Activated CD8-positive, alpha-beta memory T cell treated with anti-CD3 and anti-CD28 coated beads, Interleukin-2, amount 10 ng/mL, durations not matched to agents 7 days and 5 days (primary cell): ENCODE measurements at places on chromosomes 1 and 21. TPM values are rescaled to one million over a fixed set of nuclear protein-coding genes. Genes with fewer than 3 reads are reported as not detected.

TSPAN1 gene
- total RNA-seq, result not detected

BTBD8 gene
- 2.4 TPM for total RNA-seq

C4BPB gene
- total RNA-seq, result 1.1 TPM

SHISA4 gene
- 0.32 TPM for total RNA-seq

PHLDA3 gene
- total RNA-seq, result 23.5 TPM

MPZ gene
- total RNA-seq, result 5.9 TPM

TTC34 gene
- total RNA-seq, result 1.1 TPM

SYT11 gene
- total RNA-seq, result 17.1 TPM

PEX19 gene
- total RNA-seq, result 54.4 TPM

EIF2D gene
- 68.4 TPM for total RNA-seq

GIPC2 gene
- 0.23 TPM for total RNA-seq

FH gene
- total RNA-seq, result 88.1 TPM

LHX4 gene
- total RNA-seq, result not detected

IFI44 gene
- 155 TPM for total RNA-seq

OR6K6 gene
- not detected for total RNA-seq

- no peak for DNase-seq
These were observed 16.1 kb upstream of the RCAN3 start for GRCh38 chr1:24486331-24487065.

DNA sequence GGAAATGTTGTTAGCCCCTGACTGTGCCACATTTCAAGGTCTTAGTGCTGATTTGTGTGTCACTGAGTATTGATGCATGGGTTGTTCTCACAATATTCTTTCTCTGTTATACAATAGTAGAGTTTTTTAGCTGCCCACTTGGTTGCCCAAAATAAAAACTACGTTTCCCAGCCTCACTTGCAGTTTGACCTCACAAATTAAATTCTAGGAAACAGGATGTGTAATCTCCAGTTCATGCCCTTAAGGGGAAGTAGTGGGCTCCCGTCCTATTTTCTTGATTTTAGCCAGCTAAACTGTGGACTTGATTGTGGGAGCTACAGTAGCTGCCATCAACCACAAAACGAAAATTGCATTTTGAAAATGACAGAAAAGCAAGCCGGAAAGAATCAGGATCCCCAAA is 27.3 kb upstream of the LAMC1 start:
- no peak for DNase-seq

DNA sequence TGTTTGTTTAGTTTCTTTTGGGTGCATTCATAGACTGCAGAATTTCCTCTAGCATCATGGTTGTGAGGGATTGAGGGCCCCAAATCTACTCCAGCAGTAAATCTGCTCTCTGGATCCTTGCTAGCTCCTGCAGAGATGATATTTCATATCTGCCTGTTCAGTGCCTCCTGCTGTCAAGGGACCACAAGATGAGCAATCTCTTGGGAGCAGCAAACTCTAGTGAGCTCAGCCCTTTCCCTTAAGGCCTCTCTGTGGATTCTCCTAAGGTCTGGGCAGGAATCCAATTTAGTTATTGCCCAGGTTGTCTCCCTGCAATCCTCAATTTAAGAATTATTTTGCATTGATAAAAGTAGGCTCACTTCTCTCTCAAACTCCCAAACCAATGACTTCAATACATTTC is 76.9 kb downstream of the RGS18 start:
- no peak for DNase-seq

DNA sequence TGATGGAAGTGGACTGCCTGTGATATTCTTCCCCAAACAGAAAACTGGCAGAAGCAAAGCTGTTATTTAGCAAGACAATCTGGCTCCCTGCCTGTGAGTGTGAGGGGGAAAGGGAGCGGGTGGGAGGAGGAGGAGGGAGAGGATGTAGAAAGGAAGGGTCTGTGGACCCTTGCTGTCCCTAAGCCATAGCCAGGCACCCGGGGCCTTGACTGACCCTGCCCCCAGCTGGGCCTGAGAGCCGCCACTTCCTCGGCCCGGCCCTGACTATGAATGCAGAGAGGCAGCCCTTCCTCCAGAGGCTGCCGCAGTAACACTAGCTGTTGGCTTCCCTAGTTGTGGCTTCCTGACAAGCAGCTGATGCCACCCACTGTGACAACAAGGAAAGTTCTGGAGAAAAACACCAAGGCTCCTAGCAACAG is 13.9 kb downstream of the PLA2G2F start:
- DNase-seq, result no peak

GRCh38 chr1:83905315-83905907 is 93.5 kb downstream of the TTLL7 start:
- no peak for DNase-seq

GRCh38 chr1:23184212-23184934 is 15.7 kb upstream of the LUZP1 start:
- no peak for DNase-seq

DNA sequence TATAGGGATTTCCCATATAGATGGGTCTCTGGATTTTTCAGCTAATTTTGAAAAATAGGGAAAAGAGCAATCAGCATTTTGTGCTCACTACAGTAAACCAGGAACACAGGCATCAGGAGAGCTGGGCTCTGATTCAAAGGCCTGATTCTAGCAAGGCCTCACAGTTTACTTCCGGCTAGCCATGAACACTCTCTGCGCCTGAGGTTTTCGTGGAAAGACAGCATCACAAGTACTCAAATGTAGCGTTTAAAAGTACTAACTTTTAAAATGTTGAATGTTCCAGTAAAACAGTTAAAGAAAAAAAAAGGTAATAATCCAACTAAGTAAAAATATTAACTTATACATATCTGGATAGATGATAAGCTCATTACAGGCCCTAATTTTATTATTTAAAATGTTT is 120.6 kb downstream of the SLC45A1 start:
- no peak for DNase-seq

DNA sequence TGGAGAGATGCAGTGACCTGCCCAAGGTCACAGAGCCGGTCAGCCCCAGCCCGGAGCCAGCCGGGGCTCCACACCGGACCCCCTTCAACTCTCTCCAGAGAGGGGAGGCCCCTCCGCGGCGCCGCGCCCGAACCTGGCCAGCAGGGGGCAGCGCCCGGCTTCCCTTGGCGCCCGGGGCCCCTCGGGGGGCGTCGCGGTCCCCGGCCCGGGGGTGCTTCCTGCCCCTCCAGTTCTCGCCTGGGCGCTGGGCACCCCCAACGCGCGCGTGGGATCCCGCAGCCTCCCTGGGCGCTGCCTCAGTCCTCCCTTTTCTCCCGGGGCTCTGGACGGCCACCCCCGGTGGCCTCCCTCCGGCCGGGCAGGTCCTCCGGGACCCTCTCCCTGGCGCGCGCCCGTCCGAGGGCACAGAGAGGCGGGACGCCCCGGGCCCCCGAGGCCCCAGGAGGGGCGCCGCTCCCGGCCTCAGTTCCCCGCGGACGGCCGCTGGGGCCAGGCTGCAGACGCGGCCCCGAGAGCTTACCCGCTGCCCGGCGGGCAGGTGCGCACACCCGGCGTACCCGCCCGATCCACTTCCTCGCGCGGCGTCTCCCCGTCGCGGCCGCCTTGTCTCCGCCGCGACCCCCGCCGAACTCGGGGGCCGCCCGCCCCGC is 406 bp downstream of the HTR1D start:
- DNase-seq, result peak; percentile 45

GRCh38 chr21:44778499-44778911 is 23.1 kb downstream of the UBE2G2 start:
- DNase-seq, result no peak

DNA sequence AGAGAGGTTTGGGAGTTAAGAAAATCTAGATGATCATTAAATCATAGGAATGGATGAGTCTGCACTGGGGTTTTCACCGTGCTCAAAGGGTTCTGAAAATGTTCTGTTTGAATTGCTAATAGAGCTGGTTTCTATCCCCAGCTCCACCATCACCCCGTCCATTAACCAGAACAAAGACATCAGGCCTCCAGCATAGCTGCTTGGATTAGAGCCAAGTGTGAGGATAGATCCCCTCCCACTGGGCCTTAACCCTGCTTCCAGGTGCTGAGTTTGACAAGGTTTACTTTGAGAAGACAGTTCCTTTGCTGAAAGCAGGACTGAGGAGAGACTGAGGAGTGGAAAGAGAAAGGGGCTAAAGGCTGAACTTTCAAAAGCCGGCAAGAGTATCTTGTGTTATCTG is 48.3 kb downstream of the MPZL1 start:
- no peak for DNase-seq

- no peak for DNase-seq
These were observed 228.0 kb upstream of the SGIP1 start for GRCh38 chr1:66305927-66306326.

DNA sequence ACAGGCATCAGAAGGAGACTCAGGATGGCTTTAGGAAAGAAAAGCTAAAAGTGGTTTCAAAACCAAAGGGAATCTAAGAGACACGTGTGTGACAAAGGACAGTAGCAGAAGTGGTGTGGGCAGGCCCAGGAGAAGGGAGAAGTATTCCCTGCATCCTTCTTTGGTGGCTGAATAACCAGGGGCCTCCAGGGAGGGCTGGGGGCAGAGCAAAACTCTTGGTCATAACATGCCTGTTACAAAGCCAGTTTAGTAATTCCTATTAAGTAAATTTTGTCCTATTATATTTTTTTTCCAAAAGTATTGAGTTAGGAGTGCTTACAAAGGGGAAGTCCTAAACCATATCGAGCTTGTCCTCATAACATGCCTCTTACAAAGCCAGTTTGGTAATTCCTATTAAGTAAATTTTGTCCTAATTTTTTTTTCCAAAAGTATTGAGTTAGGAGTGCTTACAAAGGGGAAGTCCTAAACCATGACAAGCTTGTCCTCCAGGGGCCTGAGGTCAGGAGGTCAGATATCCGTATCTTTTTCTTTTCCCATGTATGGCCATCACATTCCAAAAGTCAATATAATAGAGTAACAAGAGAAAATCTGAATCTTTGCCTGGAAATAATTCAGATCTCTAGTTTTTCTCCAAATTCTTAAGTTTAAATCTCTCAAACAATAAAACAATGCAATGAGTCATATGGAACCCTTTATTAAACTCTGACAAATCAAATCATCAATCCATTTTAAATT is 509.2 kb downstream of the LTN1 start:
- no peak for DNase-seq

GRCh38 chr1:48738356-48738755 is 38.3 kb downstream of the BEND5 start:
- no peak for DNase-seq

GRCh38 chr1:39359028-39359570 is 132.3 kb upstream of the BMP8A start:
- no peak for DNase-seq

GRCh38 chr21:41379901-41380300 is 18.1 kb downstream of the MX2 start:
- no peak for DNase-seq

DNA sequence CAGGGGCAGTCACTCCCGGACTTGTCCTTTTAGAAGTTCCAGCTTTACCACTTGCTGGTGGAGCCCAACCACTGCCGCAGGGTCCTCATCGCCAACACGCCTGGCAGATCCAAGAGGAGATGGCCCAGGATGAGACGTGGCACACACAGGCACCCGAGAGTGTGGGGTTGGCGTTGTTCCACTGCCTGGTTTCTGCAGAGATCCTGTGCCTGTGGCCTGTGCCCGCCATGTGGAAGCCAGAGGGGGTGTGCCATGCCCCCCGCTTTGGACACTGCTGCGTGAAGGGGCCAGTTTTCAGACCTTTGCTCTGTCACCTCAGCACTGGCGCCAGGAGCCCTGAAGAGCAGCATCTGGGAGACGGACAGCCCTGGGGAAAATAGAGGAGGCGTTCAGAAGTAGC is 10.8 kb downstream of the CD46 start:
- no peak for DNase-seq

DNA sequence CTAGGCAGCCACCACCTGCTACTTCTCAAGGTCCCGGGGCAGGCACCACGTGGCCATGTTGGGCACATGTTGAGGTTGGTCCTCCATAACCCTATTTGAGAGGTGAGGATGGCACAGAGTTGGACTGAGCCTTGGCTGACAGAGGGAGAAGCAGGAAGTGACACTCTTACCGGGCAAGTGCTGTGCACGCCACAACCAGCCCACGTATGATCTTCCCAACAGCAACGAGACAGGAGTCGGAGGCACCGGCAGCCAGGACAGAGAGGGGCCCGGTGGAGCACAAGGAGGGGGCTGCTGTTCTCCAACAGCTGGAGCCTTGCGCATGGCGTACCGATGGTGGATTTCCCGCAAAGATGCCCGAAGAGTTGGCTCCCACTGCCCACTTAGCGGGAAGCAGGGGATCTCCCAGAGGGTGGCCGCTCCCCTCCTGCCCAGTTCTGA is 3.4 kb downstream of the CLEC20A start:
- no peak for DNase-seq

DNA sequence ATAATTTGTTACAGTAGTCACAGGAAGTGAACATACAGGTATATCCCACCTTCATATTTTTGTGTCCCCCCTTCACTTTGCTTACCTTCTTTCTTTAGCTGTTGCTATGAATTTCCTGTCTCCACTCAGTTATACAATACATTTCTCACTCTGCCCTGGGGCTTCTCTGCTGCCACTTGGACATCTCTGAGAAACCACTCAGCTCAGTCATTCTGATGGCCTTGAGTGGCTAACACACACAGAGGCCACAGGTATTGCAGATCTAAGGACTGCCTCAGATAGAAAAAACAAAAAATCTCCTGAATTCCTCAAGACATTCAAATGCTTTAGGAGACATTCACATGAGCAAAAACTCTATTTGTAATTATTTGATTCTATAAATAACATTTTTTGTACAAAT is 87.7 kb downstream of the OLFM3 start:
- DNase-seq, result no peak

DNA sequence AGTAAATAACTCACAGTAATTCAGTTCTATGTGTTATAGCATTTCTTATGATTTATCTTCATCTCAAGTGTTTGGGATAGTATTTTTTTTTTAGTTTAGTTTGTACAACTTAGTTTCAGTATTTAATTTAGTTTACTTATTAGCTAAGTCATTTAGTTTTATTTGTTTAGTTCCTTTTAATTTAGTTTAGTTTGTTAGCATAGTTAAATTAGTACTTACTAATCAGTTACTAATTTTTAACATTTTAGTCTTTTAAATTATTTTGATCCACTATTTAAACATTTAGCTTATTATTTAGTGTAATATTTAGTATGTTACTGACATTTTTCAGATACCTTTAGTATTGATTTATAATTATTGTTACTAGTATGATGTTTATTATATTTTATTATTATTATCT is 85.2 kb upstream of the SIPA1L2 start:
- DNase-seq, result no peak
